Upper lobe of right lung (tissue), 1 donor: ENCODE measurements at places on chromosomes 1 and 21.

- DNase-seq = no peak
These were observed 49.3 kb downstream of the TRAF5 start for GRCh38 chr1:211375949-211376348.

DNA sequence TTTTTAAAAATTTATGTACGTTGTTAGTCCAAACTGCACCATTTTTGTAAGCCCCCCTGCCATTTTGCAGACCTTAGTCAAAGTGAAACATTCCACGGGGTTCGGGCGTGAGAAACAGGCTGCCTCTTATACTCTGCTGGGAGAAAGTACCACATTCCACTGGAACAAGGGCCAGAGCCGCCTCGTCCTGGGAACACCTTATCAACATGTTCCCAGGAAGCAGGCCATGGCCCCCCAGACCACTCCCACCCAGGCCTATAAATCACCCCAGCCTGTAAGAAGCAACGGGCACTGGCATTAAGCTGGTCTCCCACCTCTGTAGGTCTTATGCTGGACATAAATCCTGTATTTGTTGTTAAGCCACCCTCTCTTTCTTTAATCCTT, 854 bp upstream of the ZRANB2 start:
- DNase-seq = peak; percentile 65

- no peak for DNase-seq
These were observed 1.1 kb downstream of the S100A11 start for GRCh38 chr1:152035539-152036266.

GRCh38 chr1:165235155-165235776, 121.2 kb downstream of the LMX1A start:
- no peak for DNase-seq

DNA sequence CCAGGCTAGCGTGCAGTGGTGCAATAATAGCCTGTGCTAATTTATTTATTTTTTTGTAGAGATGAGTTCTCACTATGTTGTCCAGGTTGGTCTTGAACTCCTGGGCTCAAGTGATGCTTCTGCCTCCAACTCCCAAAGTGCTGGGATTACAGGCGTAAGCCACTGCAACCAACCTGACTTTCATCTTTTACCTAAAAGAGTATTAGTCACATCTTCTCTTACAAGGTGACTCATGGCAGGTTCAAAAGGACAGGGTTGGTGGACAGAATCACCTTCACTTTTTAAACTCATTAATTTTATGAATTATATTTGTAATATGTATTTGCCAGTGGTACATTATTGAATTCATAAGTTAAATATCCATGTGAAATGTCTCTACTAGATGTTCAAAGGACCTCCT, 18.1 kb downstream of the JAM2 start:
- DNase-seq = no peak

GRCh38 chr1:71223641-71224340, 143.0 kb upstream of the ZRANB2 start:
- DNase-seq = no peak

- no peak for DNase-seq
These were observed 17.6 kb downstream of the PTGER3 start for GRCh38 chr1:71030026-71030425.

GRCh38 chr1:162360874-162361260, 15.8 kb downstream of the SPATA46 start:
- no peak for DNase-seq

DNA sequence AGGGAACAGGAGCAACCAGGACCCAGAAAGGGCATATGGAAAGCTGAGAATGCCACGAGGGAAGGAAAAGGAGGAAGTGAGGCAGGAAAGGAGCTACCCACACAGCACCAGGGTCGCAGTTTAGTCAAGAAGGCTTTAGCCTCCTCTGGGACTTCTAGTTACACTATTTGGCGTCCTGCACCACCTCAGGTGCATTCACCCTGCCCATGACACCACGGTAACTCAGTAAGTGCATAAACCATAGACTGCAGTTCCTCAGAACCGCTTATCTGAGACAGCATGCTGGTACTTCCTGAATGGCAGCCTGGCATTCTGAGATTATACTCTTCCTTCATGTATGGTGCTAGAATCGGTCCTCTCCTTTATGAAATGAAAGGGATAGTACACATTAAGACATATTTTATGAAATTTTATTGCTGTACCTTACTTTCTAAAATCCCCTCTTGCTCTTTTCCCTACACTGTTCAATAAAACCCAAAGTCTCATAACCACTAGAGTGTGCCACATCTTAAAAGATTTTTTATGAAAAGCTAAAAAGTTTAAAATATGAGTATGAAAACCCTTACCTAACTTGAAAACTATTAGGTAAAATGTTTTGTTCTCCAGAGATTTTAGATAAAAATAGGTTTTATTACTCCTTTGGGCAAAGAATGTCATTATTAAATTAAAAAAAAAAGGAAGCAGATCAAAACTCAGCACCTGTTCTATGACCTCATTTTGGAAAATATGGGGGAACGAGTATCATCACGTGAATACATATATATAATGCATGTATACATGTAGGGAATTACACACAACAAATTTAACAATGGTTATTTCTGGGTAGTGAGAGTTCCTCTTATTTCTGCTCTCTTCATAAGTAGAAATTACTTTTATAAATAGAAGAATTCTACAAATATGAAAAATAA, 67.3 kb downstream of the VAV3 start:
- DNase-seq = no peak

- no peak for DNase-seq
These were observed 17.1 kb downstream of the UTP25 start for GRCh38 chr1:209844695-209845407.
